ENCODE measurements at places on chromosomes 1 and 21. TPM values are rescaled to one million over a fixed set of nuclear protein-coding genes. Genes with fewer than 3 reads are reported as not detected.

DNA sequence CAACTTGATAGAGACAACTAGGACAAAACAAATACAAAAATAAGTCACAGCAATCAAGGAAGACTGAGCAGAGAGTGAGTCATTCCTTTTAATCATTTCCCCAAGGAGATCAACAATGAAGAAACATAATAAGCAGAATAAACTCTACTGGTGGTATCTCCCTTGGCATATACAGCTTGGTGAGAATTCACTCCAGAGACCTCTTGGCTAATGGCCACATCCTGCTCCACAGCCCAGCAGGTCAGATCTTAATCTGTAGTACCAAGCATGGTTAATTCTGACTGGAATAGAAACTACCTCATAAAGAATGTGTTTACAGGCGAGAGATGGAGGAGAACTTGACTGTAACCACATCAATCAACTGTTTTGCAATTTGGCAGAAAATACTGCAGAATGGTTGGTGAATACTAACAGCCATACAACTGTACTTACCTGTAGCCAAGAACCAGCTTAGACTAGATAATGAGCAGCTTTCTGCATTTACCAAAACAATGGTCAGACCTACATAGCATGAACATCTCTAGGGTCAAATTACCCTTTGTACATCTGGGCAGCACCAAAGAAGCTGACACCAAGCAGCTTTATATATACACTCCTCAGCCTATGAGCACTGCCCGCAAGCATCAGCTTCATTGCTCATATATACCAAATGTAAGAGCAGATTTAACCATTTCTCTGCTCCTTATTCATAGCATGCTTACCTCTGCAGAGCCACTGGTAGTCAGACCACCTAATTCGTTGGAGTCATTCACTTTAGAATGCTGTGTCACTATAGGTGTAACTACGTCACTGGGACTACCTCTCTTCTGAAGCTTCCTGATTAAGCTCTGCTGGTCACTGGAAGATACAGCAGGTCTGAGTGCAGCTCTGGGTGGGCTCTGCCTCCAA is 51.0 kb downstream of the KIAA0319L start:
- no peaks in the 10 kb centered on the region for H3K27me3 ChIP-seq
- H3K36me3 ChIP-seq: no peaks in the 10 kb centered on the region
- H3K4me3 ChIP-seq: no peak overlapping the region
- H3K27ac ChIP-seq: peak overlapping the region; percentile 59
- DNase-seq: peak; percentile 77

- peaks cover 18% of the 10 kb centered on the region for H3K27me3 ChIP-seq
- H3K36me3 ChIP-seq: no peaks in the 10 kb centered on the region
- H3K4me3 ChIP-seq: no peak overlapping the region
- no peak overlapping the region for H3K27ac ChIP-seq
Measured at GRCh38 chr1:170672316-170672715, 8.4 kb downstream of the PRRX1 start.

- H3K36me3 ChIP-seq: no peaks in the 10 kb centered on the region
- no peaks in the 10 kb centered on the region for H3K27me3 ChIP-seq
Measured at GRCh38 chr1:90671251-90671650, 45.9 kb downstream of the BARHL2 start.

DNA sequence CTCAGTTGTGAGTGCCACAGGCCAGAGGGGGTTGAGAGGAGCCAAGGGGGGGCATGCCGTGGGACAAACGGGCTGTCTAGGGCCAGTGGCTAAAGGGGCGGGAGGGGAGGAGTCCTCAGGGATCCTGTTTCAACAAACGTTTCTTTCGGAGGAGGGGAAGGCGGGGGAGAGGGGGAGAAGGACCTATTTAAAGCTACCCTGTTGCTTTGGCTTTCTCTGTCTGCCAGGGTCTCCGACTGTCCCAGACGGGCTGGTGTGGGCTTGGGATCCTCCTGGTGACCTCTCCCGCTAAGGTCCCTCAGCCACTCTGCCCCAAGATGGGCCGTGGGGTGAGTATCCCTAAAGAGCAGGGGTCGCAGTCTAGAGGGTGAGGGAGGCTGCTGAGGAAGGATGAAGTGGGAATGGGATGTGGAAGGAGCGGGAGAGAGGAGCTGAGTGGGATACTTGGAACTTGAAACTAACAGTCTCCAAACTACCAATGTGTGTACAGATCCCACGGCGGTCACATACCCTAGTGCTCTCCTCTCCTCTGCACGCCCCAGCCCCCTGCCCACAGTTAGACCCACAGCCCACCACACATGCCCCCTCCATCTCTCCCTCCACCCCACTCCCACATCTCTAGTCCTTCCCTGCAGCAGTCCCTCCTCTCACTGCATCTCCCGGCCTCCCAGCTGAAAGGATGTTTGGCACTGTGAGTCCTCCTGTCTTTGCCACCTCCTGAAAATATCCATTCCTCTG is at the start of gene ATP1A2:
Gene ATP1A2 (plus strand): TSS at position 215 of the 738 bp plus-strand sequence. CDS start 103 bp downstream, at position 318.
- H3K27ac ChIP-seq: no peak within 1 kb of the TSS
- H3K4me3 ChIP-seq: no peak within 1 kb of the TSS
- H3K4me1 ChIP-seq: no peaks in the 10 kb centered on the region

GRCh38 chr1:111415461-111415860 is 12.1 kb downstream of the OVGP1 start:
- no peak overlapping the region for H3K4me3 ChIP-seq
- no peak for DNase-seq
- H3K36me3 ChIP-seq: no peaks in the 10 kb centered on the region
- H3K27me3 ChIP-seq: no peaks in the 10 kb centered on the region
- H3K4me1 ChIP-seq: no peaks in the 10 kb centered on the region

DNA sequence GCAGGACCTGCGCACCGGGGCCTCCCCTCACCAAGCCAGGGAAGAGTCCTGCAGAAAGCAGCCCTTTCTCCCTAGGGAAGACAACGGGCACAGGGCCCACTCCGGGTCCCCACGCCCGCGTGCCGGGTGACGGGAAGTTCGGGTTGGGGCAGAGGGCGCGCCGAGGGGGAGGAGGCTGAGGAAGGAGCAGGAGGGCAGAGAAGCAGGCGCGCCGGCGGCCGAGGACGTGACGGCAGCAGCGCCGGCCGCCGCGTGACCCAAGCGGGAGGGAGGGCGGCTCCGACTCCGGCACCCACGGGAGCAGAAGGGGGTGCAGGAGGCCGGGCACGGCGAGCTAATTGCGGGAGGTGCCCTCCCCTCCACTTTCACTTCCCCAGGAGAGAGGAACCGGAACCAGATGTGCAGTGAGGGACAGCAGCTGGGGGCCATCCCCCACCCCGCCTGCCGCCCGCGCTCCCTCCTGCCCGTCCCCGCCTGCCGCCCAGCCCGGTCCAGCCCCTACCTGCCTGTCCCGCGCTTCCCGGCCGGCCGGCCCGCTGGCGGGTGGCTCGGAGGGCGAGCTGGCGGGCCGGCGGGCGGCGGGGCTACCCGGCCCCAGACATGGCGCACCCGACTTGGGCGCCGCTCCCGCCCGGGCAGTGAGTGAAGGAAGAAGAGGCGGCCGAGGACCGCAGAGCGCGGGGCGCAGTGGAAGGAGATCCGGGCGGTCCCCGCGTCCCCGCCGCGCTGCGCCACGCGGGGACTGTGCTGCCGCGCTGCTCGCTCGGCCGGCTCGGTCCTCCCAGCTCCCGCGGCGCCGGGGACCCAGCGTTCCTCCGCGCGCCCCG is 510 bp downstream of the DENND4B start:
- no peaks in the 10 kb centered on the region for H3K36me3 ChIP-seq
- no peak overlapping the region for H3K4me3 ChIP-seq
- peak; percentile 91 for DNase-seq
- H3K27me3 ChIP-seq: no peaks in the 10 kb centered on the region
- peak overlapping the region; percentile 100 for H3K27ac ChIP-seq

TRNP1 gene
- 1.4 TPM for total RNA-seq

CHI3L2 gene
- 0.84 TPM for total RNA-seq

All from adrenal gland (tissue), 19 donors.